ENCODE measurements at places on chromosomes 16 and 17.

- DNase-seq: no peak
Measured at GRCh38 chr17:57939797-57940196, 15.4 kb downstream of the CUEDC1 start.

DNA sequence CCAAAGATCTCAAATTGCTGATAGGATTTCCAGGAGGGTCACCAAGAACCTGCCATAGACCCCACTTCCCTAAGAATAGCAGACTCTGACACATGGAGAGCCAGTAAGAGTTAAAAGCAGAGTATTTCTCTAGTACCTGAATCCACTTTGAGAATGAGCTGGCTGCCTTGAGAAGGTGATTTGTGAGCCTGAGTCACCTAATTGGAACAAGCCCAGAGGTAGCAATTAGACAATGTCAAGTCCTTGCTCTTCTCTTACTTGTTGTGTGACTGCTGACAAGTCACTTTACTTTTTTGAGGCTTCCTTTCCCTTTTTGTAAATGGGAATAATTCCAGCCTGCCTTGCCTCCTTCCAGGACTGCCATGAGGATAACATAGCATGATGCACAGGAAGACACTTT is 76.1 kb upstream of the ASIC2 start:
- DNase-seq: no peak

GRCh38 chr16:46800494-46800893 is 30.5 kb downstream of the C16orf87 start:
- no peak for DNase-seq

- no peak for DNase-seq
Measured at GRCh38 chr16:73735954-73736353, 560.7 kb upstream of the PSMD7 start.

DNA sequence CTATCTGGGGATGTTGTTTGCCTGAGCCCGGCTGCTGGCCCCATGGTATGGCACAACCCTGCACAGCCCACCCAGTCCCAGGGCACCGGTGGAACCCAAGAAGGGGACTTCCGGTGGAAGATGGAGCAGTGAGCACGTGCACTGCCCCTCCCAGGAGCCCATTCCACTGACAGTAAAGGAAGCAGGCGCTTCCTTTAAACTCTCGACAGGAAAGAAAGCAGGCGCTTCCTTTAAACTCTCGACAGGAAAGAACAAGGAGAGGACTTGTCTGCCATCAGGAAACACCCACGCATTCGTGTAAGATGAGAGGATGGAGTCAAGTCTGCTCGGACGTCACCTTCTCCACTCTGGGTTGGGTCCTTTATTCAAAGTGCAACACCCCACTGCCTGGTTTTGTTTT is 53.7 kb downstream of the IL21R start:
- no peak for DNase-seq

GRCh38 chr16:71257768-71258167 is 27.2 kb upstream of the HYDIN start:
- no peak for DNase-seq

GRCh38 chr16:65845466-65846209 is 520.9 kb upstream of the CDH5 start:
- DNase-seq: no peak

GRCh38 chr16:89444728-89445127 is 45.6 kb downstream of the ANKRD11 start:
- DNase-seq: no peak

- peak; percentile 77 for DNase-seq
Measured at GRCh38 chr16:88461331-88462269, 8.5 kb downstream of the ZFPM1 start.

- no peak for DNase-seq
Measured at GRCh38 chr16:86405319-86405718, 105.0 kb upstream of the FOXF1 start.

DNA sequence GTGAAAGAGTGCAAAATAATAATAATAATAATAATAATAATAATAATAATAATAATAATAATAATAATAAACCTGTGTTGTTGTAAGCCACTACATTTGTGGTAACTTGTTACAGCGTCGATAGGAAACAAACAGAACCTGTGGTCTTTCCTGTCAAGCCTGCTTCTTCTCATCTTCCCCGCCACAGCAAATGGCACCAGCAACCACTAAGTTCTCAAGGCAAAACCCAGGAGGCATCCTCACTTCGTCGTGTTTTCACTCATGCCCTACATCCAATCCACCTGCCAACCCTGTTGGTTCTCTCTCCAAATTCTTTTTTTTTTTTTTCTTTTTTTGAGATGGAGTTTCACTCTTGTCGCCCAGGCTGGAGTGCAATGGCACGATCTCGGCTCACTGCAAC is 34.2 kb downstream of the ITGAE start:
- no peak for DNase-seq

- DNase-seq: peak; percentile 44
Measured at GRCh38 chr16:4477966-4478365, 1.8 kb downstream of the HMOX2 start.

DNA sequence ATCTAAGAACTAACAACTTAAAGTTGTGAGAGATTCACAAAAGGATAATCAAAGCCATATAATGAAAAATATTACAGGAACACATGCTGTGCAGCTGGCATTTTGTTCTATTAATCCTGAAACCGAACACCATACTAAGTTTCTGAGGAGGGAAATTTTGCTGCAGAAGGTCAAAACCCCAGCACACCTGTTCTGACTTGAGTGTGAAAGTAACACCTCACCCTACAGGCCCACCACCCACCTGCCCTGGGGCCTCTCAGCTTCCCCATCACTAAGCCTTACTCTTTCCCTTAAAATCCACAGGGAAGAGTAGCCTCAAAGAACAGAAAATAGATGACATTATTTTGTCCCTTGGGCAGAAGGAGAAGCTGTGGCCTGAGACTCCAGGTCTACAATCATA is 44.8 kb downstream of the STAT5A start:
- DNase-seq: no peak

DNA sequence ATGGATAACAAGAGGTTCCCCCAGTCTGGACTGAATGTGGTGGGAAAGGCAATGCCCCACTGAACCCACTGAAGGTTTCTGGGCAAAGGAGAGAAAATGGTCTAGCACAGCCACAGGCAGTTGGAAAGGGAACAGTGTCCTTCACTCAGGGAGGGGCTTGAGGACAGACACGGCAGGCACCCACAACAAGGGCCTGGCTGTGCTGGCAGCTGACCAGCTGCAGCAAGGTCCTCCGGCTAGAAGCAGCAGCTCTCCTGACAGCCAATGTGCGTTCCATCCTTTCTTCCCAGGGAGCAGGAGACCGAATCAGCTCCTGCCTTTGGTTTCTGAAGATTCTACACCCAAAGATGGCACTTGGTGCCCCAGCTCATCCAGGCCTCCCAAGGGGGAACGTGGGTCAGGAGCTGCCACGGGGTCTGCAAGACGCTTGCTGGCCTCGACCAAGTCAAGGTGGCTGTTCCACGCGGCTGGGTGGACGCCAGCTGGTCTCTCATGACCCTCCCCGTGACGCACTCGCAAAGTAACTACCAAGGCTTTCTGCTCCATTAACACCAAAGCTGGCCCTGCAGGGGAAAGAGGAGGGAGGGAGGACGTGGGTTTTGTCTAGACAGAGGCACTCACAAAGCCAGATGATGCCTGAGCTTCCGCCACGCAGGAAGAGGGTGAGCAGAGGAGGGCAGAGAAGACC is 11.1 kb downstream of the ABR start:
- DNase-seq: no peak

DNA sequence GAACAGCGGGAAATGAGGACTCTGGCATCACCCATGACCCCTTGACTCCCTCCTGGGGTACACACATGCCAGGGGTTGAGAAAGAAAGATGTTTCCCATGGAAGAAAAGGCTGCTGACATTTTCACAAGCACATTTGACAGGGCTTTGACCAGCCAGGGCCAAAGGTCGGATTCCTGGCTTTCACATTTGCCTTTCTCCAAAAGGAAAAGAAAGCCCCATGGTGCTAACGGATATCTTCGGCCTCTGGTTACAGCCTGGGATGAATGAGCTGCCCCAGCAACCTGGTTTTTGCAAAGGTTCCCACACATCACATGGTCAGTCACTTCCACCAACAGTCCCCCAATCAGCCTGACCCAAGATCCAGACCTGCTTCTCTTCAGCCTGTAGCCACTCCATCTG is 478.2 kb upstream of the CDH11 start:
- no peak for DNase-seq

DNA sequence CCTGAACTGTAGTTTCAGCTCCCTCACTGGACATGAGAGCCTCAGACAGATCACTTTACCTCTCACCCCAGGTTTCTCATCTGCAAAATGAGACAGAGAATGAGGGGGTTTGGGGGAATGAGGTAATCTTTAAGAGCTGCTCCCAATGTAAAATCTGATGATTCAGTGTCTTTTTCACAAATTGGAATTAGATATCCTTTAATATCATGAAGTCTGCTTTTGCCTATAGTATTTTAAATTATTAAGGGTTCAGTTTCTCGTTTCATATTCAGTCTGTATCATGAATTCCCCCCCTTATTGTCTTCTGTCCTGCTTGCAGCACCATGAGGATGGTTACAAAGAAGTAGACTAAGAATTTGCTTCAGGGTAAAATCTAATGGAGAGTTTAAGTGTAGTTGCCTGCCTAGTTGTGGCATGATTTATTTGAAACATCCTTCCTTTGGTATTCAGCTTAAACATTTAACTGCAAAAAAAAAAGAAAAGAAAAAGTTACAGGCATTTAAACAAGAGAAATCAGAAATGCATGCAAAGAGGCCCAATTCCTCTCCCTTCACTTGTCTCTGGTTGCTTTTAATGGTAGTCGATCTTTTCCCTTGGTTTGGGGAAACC is 77.3 kb downstream of the WNT3 start:
- no peak for DNase-seq

GRCh38 chr16:73124097-73124652 is 76.2 kb upstream of the ZFHX3 start:
- no peak for DNase-seq

- no peak for DNase-seq
Measured at GRCh38 chr17:65314212-65314611, 177.0 kb downstream of the RGS9 start.

- no peak for DNase-seq
Measured at GRCh38 chr17:48612854-48613691, 2.0 kb downstream of the HOXB8 start.

DNA sequence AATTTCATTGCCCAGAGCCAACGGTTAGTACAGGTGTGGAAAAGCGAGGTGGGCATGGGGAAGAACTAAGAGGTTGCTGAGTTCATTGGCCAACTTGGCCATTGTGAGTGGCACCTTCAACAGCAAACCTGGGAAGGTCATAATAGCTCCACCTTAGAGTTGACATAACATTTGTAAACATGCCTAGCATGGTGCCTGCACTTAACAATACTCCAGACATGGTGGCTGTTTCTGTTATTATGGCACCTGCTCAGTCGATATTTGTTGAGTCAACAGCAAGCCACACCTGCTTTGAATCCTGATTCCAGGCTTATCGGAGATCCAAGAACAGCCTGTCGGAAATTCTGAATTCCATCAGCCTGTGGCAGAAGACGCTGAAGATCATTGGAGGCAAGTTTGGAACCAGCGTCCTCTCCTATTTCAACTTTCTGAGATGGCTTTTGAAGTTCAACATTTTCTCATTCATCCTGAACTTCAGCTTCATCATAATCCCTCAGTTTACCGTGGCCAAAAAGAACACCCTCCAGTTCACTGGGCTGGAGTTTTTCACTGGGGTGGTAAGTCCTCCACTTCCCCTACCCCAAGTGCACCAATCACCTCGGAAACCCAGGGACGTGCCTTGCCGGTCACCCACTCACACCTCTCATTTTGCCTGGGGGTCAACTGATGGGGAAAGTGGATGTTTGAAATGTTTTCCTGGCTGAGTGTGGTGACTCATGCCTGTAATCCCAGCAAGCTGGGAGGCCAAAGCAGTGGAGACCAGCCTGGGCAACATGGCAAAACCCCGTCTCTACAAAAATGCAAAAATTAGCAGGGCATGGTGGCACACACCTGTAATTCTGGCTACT is 46.0 kb downstream of the TMC5 start:
- DNase-seq: no peak

DNA sequence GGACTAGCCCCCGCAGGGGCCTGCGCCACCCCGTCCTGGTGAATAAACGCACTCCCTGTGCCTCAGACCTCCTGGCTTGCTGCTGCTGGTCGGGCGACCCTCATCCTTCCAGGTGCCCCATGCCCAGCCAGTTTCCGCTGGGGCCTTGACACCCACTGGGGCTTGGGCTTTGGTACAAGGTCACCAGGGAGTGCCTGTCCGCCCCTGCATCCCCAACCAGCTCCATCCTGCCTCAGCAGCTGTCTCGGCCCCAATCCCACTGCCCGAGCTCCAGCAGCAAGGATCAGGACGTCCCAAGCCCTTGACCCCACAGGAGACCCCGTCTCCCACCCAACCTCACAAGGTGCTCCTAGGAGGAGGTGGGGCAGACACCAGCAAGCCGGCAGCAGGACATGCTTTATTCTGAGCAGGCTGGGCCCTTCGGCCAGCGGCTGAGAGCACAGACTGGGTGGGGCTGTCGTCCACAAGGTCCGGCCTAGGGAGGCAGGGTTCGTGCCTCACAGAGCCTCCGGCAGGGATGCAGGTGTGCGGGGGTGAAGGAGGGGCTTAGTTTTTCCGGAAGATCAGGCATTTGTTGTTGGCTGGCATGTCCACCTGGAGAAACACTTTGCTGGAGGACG is 1.9 kb downstream of the METTL26 start:
- no peak for DNase-seq

GRCh38 chr17:28228986-28229729 is 89.8 kb upstream of the TMEM97 start:
- no peak for DNase-seq

GRCh38 chr16:59385959-59386358 is 651.8 kb upstream of the GOT2 start:
- DNase-seq: peak; percentile 36

DNA sequence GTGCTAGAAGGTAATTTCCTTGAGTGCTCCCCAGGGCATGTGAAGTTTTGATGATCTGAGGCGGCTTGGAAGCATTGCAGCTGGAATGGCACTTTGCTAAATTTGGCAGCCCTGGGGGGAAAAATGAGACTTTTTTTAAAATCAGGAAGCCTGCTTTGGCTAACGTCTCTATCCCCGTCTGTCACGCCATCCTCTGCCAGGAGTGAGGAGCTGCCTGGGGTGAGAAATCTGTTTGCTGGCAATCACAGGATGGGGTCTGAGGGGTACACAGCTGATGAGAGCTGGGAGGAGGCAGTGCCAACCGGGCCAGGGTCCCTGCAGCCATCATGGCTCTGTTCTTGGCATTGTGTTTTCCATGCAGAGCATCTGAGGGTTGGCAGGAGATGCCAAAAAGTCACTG is 2.0 kb downstream of the ABCC12 start:
- DNase-seq: no peak

DNA sequence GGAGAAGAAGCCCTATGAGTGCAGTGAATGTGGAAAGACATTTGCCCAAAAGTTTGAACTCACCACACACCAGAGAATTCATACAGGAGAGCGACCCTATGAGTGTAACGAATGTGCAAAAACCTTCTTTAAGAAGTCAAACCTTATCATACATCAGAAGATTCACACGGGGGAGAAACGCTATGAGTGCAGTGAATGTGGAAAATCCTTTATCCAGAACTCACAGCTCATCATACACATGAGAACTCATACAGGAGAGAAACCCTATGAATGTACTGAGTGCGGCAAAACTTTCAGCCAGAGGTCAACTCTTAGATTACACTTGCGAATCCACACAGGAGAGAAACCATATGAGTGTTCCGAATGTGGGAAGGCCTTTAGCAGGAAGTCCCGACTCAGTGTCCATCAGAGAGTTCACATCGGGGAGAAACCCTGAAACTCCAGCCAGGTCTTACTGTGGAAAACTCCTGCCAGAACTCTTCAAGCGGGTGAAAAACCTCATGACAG is 21.6 kb downstream of the ZFP1 start:
- no peak for DNase-seq

- DNase-seq: no peak
Measured at GRCh38 chr17:17779015-17779611, 57.7 kb downstream of the SREBF1 start.
